ENCODE measurements at places on chromosomes 6 and 20.

GRCh38 chr20:58629215-58629580 is 21.9 kb upstream of the STX16 start:
- no peak for DNase-seq

DNA sequence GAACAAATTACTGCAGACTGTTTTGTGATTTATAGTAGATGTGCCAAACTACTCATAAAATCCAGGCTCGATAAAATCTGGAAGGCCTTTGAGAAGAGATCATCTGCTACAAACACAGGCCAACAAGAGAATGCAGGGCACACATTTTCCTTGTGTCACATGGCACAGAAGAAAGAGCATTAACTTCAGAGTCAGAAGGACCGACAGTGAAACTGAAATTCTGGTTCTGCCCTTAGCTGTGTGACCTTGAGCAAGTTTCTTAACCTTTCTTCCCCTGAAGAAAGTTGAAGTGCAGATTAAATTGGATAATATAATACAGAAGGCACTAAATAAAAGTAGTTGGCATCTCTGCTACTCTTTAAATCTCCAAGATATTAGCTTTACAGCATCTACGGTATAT is 338.4 kb upstream of the IRAK1BP1 start:
- no peak for DNase-seq

- no peak for DNase-seq
Measured at GRCh38 chr20:63364801-63365585, 3.8 kb upstream of the CHRNA4 start.

DNA sequence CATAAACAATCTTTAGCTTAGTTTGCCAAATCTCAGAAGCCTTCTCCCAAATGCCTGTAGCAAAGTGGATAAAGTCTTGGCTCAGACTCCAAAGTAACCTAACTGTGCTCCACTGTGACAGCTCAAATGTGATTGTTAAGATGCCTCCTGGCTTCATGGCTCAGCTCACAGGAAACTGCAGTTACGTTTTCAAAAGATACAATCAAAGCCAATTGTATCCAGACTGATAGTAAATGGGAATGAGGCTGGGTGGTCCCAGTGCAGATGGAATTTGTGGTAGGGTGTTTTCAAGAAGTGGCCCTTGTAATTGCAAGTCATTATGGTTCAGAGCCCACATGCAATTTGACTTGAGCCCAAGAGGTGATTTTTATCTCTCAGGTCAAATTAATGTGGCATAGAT is 151.2 kb upstream of the TAB2 start:
- no peak for DNase-seq

- peak; percentile 71 for DNase-seq
Measured at GRCh38 chr6:158376631-158377081, 64.4 kb downstream of the TULP4 start.

- no peak for DNase-seq
Measured at GRCh38 chr20:47496118-47496517, 5.6 kb upstream of the NCOA3 start.

GRCh38 chr6:14711704-14712379 is 534.0 kb upstream of the JARID2 start:
- no peak for DNase-seq

DNA sequence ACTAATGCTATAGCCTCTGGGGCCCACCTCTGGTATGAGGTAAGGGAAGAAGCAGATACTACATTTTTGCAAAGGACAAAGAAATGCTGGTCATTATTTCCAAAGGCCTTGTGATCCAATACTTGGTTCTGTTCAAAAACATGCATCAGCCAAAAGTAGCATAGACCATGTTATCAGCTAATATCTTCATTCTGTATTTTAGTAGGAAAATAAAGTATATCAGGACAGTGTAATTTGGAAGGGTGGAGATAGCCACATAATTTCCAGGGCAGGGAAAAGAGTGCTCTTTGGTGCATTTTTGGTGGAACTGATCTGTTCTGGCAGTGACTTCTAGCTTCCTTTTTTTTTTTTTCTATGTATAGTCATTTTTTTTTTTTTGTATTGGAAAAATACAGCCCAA is 258.0 kb upstream of the SOX4 start:
- no peak for DNase-seq

GRCh38 chr6:53322188-53323029 is 26.3 kb downstream of the ELOVL5 start:
- no peak for DNase-seq

GRCh38 chr6:170287371-170287876 is 3.5 kb downstream of the DLL1 start:
- DNase-seq: no peak

DNA sequence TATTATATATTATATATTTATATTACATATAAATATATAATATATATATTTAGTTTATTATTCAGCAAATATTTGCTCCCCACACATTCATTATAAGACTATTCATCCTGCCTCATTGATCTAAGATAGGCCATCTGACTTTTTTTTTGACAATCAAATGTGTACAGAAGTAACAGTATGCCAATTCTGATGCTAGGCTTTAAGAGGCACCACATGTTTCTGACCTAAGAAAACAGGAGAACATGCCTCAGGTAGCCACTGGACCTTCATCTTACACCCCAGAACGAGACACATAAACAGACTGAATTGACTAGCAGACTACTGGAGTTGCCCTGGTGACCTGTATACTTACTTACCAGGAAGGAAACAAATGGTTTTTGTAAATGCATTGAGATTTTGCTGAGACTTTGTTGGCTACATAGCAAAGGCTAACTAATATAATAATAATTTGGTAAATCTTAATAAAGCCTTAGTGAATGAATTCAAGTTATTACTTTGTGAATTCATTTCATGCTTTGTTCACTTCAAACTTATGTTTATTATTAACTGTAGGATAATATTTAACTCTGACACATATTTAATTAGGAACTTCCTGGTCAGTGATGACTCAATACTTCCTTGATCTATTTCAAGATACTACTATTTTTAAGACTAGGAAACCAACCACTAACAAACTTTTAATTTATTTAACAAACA is 13.4 kb upstream of the MYO6 start:
- DNase-seq: no peak

GRCh38 chr6:37354526-37355384 is 972 bp downstream of the RNF8 start:
- DNase-seq: peak; percentile 49

DNA sequence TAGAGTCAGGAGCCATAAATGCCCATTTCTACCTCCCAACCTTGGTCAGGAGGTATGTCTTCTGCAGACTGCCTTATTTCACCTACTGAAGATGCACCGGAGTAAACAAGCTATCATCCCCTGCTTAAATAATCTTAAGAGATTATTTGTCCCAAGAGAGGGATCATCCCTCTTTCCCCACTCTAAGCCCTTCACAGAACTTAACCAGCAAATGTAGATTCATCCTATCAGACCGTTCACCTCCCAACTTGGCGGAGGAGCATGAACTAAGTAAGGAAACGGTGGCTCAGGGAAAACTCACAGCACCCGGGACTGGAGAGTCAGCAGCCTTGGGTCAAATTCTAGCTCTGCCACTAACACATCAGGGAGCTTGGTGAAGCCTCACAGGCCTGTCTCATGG is 115.3 kb downstream of the TRERF1 start:
- no peak for DNase-seq

GRCh38 chr20:227439-228105 is 514 bp downstream of the DEFB129 start:
- DNase-seq: no peak

DNA sequence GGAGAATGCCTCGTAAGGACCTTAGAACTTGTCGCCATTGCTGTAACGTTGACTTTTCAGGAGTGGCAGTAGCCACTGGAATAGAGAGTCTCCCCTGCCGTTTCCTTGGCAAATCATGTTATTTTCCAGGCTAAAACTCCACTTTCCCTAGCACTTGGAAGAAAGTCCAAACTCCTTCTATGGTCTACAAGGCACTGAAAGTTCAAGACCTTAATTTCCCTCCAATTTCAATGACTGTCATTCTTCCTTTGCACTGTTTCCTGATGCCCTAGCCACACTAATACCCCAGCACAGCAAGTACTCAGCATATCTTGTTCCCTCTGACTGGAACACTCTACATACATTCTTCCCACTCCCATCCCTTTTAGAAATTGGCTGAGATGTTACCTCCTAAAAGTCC is 1.8 kb upstream of the TBPL1 start:
- no peak for DNase-seq

DNA sequence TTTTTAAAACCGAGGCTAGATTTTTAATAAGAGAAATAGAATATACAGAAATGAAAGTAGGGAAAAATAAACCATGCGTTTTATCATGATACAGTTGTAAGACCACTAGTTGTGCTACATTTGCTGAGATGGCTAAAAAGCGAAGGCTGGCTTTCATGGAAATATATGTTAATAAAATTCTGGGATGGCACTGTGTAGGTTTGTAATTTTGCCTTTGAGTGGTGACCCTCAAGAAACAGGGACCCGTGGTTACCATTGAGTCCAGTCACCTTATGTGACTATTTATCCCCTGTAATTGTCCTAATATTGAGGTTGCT is 233.8 kb downstream of the ARHGAP18 start:
- DNase-seq: no peak

DNA sequence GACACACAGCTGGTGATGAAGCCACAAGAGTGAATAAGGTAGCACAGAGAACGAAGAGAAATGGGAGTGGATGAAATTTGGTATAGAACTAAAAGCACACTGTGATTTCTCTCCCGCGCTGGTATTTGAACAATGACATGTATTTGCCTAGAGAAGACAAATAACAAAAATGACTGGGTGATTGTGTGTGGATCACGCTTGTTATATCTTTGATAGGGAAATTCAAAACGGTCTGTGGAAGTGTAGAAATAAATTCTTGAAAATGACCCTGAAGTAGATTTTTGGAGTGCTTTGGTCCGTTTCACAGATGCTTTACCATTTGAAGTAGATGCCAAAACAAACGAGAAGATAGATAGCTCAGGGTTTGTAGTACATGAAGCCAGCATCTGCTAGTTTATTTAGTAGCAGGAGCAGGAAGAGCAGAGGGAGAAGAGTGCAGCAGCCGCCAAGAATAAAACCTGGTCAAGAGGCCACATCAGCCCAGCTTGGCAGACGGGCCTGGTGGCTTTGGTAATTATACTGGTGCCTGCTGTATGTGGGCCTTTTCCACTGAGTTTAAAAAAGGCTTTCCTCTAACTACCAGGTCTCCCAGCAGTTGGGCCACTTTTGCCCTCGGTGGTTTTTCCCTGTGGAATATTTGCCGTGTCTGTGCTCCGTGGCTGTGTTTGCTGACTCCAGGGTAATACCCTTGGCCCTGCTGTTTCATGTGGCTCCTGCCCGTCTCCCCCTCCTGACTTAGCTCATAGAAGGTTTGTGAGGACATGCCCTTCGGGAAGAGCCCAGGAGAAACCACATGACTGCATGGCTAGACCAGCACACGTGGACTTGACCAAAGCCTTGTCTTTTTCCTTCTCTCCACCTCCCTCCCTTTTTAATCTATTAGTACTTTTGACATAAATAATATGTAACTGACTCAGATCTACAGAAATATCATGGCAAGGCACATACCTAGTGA is 294.0 kb downstream of the SOX4 start:
- DNase-seq: no peak

DNA sequence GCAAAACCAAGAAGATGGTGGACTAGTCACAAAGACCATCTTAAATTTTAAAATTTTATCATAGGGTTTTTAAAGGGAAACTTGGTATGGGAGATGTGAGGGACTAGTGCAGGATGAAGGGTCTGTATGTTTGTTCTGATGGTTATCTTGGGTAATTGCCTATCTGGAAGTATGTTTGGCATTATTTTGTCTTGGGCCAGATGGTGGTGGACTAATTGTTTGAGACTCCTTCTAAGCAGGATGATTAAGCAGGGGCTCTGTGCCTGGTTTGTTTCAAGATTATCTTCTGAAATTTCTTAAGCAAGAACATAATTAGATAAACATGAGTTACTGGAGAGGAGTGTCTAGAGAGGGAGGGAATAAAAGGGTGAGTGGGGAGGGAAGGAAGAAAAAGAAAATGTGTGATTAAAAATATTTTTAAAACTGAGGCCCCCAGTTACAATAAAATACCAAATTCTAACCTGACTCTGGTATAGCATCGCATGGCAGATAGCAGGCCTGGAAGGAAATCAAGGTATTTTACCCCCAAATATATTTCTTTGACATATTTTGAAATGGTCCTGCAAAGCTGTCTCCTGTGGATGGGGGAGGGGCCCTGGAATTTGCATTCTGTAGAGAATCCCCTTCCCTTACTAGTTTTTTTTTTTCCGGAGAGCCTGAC is 49.9 kb upstream of the FAM184A start:
- DNase-seq: no peak

GRCh38 chr6:85118233-85118632 is 331.6 kb upstream of the NT5E start:
- DNase-seq: no peak

DNA sequence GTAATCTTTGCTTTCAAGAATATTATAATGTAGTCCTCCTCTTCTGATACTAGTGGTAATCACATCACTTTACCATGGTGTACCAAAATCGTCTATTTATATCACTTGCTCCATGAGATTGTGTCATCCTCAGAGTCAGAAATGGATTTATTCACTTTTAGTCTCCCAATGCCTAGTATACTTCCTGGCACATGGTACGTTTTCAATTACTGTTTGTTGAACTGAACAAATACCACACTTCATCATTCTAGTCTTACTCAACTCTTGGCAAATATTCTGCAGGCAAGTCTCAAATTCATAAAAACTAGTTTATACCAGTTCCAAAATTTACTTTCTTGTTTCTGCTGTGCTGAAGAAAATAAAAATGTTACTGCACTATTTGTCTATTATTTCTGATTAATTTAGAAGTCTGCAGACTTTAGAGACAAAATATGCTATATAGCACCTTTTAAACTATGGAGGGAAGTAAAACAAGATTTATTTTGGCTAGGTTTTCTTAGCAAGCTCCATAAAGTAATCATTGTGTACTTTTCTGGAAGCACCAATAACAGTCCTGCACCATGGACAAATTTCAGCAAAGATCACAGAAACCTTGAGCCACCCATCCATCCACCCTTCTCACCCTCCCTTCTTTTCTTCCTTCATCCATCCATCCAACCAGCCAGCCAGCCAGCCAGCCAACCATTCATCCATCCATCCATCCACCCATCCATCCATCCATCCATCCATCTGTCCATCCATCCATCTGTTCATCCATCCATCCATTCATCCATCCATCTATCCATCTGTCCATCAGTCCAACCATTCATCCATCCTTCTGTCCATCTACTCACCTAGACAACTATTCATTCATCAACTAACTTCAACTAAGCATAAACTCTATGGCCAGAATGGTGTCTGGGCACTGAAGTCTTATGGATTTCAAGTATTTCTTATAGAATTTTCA is 102.1 kb upstream of the STMND1 start:
- no peak for DNase-seq

DNA sequence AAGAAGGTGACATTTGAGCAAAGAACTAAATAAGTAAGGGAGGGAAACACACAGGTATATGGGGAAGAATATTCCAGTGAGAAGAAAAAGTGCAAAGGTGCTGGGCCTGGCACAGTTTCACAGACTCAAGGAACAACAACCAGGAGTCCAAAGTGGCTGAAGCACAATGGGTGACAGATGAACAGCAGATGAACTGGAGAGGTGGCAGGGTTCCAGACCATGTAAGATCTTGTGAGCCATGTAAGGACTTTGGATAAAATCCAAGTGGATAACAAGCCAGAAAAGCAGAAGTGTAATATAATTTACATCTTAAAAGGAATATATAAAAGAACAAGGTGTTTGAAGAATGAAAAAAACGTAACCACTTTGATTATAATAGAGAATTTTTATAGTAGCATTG is 87.9 kb downstream of the MMS22L start:
- no peak for DNase-seq
